ENCODE measurements at places on chromosomes 6 and 20. TPM values are rescaled to one million over a fixed set of nuclear protein-coding genes. Genes with fewer than 3 reads are reported as not detected.

The LIN28B gene
- total RNA-seq, result not detected

The PKHD1 gene
- total RNA-seq, result under 0.01 TPM

The IPCEF1 gene
- not detected for total RNA-seq

The PROKR2 gene
- total RNA-seq, result not detected

The HLA-DOB gene
- total RNA-seq, result 2.2 TPM

The CCR6 gene
- not detected for total RNA-seq

The ZC2HC1B gene
- not detected for total RNA-seq

The OXT gene
- total RNA-seq, result not detected

The MMS22L gene
- total RNA-seq, result 3.8 TPM
